Left renal pelvis (tissue), 4 donors: ENCODE measurements at places on chromosomes 7 and 10. TPM values are rescaled to one million over a fixed set of nuclear protein-coding genes. Genes with fewer than 3 reads are reported as not detected.

Gene ASB15
- 0.07 TPM for polyA plus RNA-seq

Gene GCK
- polyA plus RNA-seq = 2.7 TPM

Gene MMD2
- polyA plus RNA-seq = 0.06 TPM

Gene RBP4
- 0.27 TPM for polyA plus RNA-seq

Gene HMX3
- not detected for polyA plus RNA-seq

DNA sequence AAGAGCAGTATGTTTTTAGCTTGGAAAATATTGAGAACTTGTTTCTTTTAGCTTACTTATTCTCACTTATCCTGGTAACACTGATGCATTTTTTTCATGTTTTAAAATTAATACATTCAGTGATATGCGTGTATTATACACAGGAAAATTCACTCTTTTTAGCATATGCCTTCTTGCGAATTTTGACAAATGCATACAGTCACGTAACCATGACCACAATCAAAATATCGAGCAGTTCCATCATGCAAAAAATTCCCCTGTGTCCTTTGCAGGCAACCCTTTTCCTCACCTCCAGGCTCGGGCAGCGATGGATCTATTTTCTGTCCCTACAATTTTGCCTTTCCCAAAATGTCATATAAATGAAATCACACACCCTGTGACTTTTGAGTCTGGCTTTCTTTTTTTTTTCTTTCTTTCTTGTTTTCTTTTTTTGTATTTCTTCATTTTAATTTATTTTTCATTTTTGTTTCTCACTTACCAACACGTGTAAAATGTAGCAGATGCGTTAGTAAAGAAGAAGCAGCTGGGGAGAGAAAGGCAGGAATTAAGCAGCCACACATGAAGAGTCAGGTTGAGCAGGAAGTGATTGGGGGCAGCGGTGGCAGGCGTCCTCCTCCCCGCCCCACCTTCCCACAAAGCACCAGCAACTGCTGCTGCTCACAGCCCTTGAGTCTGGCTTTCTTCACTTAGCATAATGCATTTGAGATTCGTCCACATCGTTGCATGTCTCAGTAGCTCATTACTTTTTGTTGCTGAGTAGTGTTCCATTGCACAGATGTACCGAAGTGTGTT is 29.9 kb downstream of the ADRB1 start:
- no peak for DNase-seq

GRCh38 chr10:119517235-119518141 is 25.0 kb downstream of the RGS10 start:
- no peak for DNase-seq

DNA sequence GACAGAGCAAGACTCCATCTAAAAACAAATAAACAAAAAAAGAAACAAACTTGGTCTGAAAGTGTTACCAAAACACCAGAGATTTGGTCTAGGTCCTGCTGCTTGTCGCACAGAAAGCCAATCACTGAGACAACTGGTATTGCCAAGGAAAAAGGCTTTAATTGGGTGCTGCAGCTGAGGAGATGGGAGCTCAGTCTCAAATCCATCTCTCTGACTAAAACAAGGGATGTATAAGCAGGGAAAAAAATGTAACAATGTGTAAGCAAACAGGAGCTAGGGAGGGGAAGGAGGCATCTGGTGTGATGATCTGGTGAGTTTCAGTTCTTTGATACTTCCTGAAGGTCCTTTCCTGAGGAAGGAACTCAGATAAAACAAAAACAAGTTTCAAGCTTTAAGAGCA is 8.4 kb upstream of the PDIA4 start:
- DNase-seq = no peak

DNA sequence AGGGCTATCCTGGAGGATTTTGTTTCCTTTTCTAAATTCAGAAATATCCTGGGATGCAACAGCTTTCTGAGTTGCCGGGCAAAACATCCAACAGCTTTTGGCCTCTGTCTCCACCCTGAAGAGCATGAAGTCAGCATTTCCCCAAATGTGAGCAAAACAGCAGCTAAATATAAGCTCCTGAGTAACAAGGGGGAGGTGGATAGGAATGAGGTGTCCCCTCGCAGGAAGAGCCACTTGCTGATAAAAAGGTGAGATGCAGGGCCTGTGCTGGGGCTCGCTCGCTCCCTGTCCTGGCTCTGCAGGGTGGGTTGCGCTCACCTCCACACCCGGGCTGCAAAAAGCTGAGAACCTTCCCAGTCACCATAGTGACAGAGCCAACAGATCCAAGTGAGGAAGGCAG is 264.3 kb downstream of the ZEB1 start:
- no peak for DNase-seq

DNA sequence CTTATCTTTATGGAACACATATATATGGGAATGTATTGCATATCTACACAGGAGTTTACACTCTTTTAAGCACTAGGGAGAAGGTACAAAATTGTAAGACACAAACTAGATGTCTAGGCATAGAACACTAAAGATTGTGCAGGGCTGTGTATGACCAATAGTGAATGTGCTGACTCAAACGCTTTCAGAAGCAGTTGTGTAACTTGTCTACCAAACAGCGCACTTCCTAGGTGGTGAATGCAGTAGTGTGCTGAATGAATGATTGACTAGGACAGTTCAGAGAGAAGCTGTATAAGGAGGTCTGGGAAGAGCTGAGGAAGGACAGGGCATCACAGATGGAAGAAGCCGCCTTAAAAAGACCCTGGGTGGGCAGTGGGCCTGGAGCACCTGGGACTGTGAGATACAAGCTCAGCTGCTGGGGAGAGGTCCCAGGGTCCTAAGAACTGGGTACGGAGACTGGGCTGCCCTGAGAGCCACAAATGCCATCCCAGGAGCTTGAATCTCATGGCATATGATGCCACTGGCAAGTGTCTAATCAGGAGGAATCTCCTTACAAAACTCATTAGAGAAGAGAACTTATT is 14.2 kb downstream of the CLRN3 start:
- DNase-seq = no peak

DNA sequence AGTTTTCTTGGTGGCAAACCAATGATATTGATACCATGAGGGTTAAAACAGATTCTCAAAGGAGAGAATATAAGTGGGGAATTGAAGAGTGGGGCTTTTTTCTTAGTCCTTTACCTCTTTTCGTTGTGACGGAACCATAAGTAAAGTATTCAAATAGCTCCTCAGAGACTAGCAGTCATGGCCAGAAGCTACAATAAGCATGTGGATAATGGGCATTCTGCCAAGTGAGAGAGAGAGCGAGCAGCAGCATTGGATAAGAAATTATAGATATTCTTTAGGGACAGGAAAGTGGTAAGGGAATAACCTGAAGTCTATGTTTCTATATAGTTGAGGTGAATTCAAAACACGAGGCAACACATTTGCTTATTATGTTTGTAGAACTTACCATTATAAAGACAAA is 235.1 kb downstream of the SEMA3E start:
- no peak for DNase-seq

- DNase-seq = no peak
Measured at GRCh38 chr10:71754562-71754961, 18.8 kb downstream of the VSIR start.

- no peak for DNase-seq
Measured at GRCh38 chr10:106992055-106992454, 172.5 kb downstream of the SORCS1 start.

DNA sequence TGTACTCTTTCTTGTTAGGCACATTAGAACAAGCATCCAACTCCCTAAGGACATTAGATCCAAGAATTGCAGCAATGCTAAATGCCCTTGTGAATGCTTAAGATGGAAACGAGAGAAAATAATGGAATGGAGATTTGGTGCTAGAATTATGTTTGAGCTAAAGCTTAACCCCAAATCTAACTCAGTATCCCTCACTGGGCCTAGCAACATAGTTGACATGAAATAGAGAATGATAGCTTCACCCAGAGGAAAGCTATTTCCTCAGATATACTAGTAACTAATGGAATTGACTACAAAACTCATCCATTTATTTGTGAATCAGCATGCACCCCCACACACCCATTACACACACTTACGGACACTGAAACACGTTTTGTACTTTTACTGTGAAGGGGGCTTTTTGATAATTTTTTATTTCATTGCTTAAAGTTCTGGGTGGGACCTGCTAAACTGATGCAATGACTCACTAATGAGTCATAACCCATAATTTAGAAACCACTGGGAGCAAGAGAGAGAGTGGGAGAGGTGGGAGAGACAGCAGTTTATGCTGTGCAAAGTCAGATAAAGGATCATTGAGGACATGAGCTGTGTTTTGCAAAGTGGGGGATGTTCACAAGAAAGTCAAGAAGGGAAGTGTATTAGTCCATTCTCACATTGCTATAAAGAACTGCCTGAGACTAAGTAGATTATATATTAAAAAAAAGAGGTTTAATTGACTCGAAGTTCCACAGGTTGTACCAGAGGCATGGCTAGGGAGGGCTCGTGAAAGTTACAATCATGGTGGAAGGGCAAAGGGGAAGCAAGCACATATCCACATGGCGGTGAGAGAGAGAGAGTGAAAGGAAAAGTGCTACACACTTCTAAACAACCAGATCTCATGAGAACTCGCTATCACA is 382.7 kb downstream of the SFMBT2 start:
- DNase-seq = no peak

DNA sequence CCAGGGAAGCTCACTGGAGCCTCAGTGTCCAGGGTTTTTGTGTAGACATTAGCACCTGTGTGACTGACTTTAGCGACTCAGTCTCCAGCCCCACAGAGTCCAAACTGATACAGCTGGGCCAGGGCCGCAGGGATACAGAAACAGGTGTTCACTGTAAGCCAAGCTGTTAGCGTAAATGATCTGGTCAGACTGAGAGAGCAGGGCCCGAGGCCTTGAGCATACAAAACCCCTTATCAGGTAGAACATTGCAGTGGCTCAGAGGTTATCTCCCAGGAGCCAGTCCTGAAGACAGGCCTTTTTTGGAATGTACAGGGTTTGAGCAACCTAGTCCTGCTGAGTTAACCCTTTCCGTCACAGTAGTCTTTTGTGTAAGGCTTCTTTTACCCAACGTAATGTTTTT is 25.0 kb downstream of the LHPP start:
- DNase-seq = no peak

GRCh38 chr7:370259-370625 is 80.3 kb downstream of the FOXL3 start:
- no peak for DNase-seq

DNA sequence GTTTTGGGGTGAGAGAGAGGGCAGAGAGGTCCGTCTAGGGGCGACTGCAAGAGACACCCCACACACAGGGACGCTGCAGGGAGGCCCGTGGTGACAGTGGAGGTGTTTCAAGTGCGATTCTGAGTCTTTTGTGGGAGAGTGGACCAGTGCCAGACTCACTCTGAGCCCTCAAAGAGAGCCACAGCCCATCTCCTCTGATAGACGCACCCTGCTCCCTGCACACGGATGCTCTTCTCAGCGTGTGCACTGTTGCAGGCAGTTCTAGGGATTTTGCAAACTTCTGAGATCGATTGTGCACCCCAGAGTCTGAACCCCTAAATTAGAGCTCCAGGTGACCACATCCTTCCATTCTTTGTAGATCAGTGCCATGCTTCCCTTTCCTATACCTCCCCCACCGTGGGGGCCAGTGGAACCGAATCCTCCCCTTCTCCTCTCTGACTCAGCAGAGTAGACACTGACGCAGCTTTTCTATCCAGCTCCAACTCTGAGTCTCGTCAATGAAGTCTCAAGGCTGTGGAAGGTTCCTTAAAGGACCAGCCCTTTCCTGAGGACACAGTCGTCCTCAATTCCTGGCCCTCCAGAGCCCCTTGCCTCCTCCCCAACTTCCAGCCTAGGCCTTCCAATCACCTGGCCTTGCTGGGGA is 83.8 kb downstream of the TMEM130 start:
- no peak for DNase-seq

DNA sequence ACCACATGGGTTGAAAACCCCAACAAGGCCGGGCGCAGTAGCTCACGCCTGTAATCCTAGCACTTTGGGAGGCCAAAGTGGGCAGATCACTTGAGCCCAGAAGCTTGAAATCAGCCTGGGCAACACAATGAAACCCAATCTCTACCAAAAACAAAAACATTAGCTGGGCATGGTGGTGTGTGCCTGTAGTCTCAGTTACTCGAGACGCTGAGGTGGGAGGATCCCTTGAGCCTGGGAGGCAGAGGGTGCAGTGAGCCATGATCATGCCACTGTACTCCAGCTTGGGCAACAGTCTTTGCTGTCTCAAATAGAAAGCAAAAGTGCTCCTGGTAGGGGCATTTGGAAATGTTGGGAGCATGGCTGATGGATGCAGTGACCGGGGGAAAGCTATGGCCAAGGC is 209.6 kb upstream of the PLXNA4 start:
- DNase-seq = no peak

- DNase-seq = no peak
Measured at GRCh38 chr10:119441921-119442757, 100.4 kb downstream of the RGS10 start.

DNA sequence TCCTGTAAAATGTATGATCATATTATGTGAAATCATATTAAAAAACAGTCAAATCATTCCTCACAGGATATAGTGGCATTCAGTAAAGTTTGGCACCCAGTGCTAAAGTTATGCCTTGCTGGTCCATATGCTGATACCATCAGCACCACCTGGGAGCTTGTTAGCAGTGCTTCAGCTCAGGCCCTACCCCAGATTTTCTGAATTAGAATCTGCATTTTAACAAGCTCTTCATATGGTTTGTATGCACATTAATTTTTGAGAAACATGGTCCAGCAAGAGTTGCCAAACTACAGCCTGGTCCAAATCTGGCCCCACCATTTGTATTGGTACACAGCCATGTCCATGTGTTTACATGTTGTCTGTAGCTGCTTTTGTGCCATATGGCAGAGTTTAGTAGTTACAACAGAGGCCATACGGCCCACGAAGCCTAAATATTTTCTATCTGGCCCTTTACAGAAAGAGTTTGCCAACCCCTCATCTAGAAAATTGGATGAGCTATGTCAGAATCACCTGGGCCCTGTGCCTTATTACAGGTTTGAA is 30.1 kb downstream of the RAB18 start:
- DNase-seq = no peak

- no peak for DNase-seq
Measured at GRCh38 chr10:19194866-19195265, 146.3 kb downstream of the MALRD1 start.

DNA sequence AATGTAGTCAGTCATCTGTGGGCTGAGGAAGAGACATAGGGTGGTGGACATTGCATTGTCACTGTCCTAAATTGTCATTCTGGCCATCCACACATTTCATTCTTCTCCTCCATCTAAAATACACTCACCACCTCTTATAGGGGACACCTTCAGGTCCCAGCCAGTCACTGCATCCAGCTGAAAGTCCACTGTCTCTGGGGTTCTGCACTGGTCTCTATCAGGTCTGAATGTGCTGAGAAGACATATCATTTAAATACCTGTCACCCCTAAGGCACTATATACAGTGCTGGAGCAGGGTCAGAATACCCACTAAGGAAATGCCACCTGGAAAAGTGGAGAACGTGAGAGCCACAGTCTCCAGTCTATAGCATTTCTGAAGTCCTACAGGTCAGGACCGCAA is 29.6 kb downstream of the SH2D4B start:
- no peak for DNase-seq
